ENCODE measurements at places on chromosomes 5 and 9. TPM values are rescaled to one million over a fixed set of nuclear protein-coding genes. Genes with fewer than 3 reads are reported as not detected.

The GRXCR2 gene
- not detected for total RNA-seq

The ABCA1 gene
- total RNA-seq, result 34.2 TPM

The PFN3 gene
- not detected for total RNA-seq

The TEX48 gene
- not detected for total RNA-seq

The LPAR1 gene
- total RNA-seq, result 16.8 TPM

The NOXA1 gene
- total RNA-seq, result 2.3 TPM

The PCAT7 gene
- total RNA-seq, result not detected

The NMUR2 gene
- total RNA-seq, result not detected

The SPAG8 gene
- total RNA-seq, result 0.26 TPM

The NFIB gene
- 11.9 TPM for total RNA-seq

The TTC16 gene
- total RNA-seq, result not detected

The ANKDD1B gene
- 1.9 TPM for total RNA-seq

The LCN9 gene
- not detected for total RNA-seq

The FBXO38 gene
- total RNA-seq, result 32.9 TPM

The PKD2L2 gene
- total RNA-seq, result not detected

Data from bronchial epithelial cell (primary cell).